ENCODE measurements at places on chromosomes 5 and 9.
A peak's percentile ranks its signal among the peaks of the same experiment; 100 is the strongest.

- DNase-seq: no peak
Measured at GRCh38 chr9:137973829-137974416, 96.3 kb downstream of the CACNA1B start.

DNA sequence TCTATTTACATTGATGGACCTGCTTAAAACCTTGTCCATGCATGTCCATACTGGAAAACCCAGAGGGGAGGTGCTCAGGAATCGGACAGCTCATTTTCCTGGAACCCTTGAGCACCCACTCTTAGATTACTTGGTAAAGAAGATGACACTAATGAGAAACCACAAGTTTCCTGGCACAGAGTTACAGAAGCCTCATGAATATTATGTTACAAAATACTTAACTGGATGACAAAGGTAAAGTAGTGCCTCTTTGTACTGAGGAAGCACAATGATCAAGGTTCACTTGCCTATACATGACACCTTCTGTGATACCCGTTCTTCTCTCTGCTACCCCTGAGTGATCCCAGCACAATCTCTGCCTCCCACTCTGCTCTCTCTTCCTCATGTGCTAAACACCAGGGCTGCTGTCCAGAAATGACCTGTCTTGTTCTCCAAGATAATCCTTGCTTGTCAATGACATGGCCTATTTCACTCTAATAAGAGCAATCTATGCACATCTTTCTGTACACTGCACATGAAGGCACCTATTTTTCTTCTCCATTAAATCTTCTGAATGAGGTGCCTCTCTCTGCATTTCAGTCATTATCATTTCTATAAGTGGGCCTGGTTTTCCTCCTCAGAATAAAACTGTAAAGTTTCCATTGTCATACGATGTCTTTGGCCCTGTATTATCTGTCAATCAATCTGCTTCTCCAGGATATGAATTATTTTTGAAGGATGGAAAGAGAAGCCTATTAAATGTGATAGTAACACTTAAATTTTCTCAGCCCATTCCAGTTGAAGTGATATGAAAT lies 684.0 kb upstream of the ACO1 start:
- DNase-seq: no peak

GRCh38 chr5:119386596-119387344 lies 31.0 kb downstream of the TNFAIP8 start:
- DNase-seq: no peak

GRCh38 chr5:141524604-141525597 lies 36.0 kb downstream of the PCDHGC5 start:
- peak; percentile 35 for DNase-seq
